Upper lobe of right lung (tissue), 1 donor: ENCODE measurements at places on chromosomes 2 and 18. TPM values are rescaled to one million over a fixed set of nuclear protein-coding genes. Genes with fewer than 3 reads are reported as not detected.

Gene DUSP19
- total RNA-seq = 3.0 TPM

Gene RAB6D
- total RNA-seq = not detected

Gene GALNT1
- 74.5 TPM for total RNA-seq

Gene CCDC88A
- total RNA-seq = 86.1 TPM

Gene TMEM182
- total RNA-seq = 2.1 TPM

Gene ECEL1
- not detected for total RNA-seq

DNA sequence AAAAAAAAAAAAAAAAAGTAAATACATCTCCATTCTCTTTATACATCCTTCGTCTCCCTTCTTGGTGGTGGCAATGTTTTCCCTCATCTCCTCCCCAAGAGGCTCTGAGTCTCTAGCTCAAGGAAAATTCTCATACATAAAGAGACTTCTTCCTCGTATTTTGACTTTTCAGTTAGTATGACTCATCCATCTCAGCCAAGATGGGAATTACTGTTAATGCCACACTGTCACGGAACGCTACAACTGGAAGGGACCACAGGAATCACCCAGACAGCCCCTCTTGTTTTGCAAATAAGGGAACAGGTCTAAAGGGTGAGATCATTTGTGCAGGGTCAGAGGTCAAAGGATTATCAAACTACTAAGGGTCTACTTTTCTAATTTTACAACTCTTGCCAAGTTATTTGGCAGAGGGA is 19.5 kb downstream of the NFE2L2 start:
- DNase-seq = no peak

DNA sequence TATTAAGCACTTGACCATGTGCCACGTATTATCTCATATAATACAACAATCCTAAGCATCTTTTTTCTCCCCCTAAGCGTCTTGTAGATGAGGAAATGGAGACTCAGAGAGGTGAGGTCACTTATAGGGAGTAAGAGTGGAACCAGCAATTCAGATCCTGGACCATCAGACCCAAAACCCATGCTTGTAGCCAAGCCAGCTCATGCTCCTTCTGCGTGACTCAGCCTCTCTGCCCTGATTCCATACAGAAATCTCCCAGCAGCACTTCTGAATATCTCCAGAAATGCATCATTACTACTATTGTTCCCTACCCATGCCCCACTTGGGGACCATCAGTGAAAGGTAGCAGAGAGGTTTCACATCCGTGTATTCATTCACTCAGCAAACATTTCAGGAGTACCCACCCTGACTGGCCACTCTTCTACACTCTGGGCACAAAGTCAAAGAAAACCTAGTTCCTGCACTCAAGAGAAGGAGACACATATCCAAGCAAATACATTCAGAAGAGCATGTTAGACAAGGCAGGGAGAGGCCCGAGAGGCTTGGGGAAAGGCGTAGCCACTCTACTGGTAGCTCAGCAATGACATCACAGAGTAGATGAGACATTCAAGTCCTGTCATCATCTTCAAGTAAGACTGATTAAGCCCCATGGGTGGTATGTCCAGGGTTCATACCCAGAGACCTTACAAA is 141.9 kb downstream of the MTCL1 start:
- no peak for DNase-seq

- peak; percentile 68 for DNase-seq
Observed at GRCh38 chr2:190786404-190787166, 94.0 kb upstream of the GLS start.

- no peak for DNase-seq
Observed at GRCh38 chr2:222747526-222748160, 76.2 kb downstream of the MOGAT1 start.

GRCh38 chr2:29189052-29189451 is 73.8 kb downstream of the CLIP4 start:
- DNase-seq = no peak

DNA sequence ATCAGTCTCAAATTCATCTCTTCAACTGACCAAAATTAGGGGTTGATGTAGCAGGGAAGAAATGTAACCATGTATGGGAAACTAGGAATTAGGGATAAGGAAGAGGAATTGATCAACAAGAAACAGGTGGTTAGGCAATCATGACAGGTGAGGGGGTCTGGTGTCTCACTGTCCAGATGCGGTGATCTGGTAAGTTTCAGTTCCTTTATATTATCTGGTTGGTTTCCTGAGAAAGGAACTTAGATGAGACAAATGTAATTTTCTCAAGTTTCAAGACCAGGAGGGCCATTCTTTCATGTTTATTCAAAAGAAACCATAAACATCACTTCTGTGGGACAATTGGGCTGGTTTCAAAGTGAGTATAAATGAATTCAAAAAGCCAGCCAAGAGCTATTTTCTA is 306.2 kb upstream of the KCNJ3 start:
- no peak for DNase-seq

GRCh38 chr2:176484838-176485237 is 215.6 kb downstream of the MTX2 start:
- DNase-seq = no peak

DNA sequence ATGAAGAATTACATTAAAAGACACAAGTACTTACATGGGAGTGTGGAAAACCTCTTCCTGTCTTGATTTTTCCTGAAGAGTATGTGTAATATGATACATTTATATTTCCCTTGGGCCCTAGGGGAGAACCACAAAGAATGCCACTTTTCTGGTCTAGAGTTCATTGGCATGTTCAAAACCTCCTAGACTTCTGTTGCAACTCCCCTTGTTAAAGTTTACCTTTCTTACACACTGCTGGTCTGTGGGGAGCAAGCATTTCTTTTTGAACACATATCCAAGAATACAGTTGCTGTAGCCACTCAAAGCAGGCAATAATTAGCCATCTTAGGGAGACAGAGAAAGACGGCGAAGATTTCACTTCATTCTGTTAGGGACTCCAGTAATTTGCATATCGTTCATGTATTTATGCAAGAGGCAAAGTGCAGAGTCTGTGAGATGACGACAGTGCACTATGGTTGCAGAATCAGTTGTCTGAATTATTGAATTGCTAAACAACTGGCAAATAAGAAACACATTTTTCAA is 103.5 kb downstream of the NOL4 start:
- DNase-seq = no peak

DNA sequence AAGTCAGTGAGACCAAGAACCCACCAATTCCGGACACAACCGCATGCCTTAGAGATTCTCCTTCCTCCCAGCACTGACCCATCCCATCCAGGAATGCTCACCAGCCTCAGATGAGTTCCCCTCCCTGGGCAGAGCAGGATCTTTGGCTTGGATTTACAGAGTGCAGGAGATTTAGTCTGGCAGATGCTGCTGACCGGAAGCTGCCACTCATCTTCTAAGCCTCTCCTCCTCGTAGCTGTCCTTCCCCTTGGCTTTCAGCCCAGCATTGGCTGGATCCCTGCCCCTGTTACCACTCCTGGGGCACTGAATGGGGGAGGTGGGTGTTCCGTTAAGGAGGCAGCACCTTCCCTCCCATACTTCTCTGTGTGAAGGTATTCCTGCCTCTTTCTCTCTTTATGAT is 53.2 kb downstream of the VWA3B start:
- no peak for DNase-seq

DNA sequence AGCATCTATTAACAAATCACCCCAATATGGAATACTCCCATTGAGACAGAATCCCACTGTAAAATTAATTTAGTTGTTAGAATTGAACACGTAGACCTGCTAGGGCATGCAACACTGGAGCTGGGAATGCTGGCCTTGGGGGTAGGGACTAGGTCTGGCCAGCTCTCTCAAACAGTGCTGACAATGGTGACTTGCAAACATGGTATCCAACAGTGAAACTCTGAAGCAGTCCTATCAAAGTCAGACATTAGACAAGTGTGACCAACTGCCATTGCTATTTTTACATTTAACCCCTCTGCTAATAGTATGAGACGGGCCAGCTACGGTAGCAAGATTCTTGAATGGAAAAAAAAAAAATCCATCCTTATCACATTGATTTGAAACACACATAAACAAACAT is 7.2 kb downstream of the E2F6 start:
- no peak for DNase-seq

- no peak for DNase-seq
Observed at GRCh38 chr18:50638016-50638883, 78.4 kb downstream of the MAPK4 start.
